ENCODE measurements at places on chromosomes 3 and 15. TPM values are rescaled to one million over a fixed set of nuclear protein-coding genes. Genes with fewer than 3 reads are reported as not detected.

- H3K27ac ChIP-seq, result no peak overlapping the region
- H3K27me3 ChIP-seq, result peaks cover 78% of the 10 kb centered on the region
- H3K4me1 ChIP-seq, result no peaks in the 10 kb centered on the region
Measured at GRCh38 chr3:50536471-50537180, 30.9 kb downstream of the C3orf18 start.

DNA sequence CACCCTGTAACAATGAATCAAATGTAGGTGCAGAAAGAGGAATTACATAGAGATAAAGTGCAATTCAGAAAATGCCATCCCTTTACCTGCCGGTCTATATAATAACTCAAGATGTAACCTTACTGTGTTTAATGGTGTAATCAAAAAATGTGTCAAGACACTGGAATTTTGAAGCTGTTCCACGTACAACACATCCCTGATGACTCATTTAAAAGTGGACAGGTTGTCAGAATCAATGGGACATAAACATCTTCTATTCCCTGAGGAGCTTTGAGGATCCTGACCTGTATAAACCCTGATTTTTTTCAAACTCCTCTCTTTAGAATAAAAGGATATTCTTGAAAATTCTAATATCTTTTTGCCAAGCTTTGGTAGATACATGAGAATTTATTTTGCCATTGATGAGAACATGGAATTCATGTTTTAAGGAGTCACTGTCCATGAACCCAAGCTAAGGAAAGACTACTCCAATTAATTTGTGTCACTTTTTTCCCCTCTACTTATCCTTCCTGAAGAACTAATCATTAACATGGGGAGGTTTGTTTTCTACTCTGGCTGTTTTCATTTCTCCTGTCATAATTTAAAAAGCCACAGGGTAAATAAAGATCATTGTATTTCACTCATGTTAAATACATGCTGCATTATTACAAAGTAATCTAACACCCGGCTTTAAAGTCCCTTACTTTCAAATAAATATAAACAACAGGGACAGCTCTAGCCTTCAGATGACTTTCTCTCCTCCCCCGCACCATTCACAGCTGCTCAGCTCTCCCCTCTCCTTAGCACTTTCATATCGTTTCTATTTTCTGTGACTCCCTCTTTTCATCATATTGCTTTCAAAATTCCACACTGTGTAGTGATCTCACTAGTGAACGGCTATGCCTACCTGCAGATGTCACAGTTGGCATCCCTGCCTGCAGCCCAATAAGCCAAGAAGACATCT is 138.3 kb downstream of the TAFA4 start:
- DNase-seq, result no peak
- H3K27me3 ChIP-seq, result no peaks in the 10 kb centered on the region
- H3K27ac ChIP-seq, result no peak overlapping the region
- H3K36me3 ChIP-seq, result no peaks in the 10 kb centered on the region
- no peaks in the 10 kb centered on the region for H3K4me1 ChIP-seq

The PCSK6 gene
- total RNA-seq, result 42.5 TPM

- no peak overlapping the region for H3K4me3 ChIP-seq
- H3K27me3 ChIP-seq, result no peaks in the 10 kb centered on the region
- H3K4me1 ChIP-seq, result no peaks in the 10 kb centered on the region
- no peak overlapping the region for H3K27ac ChIP-seq
- DNase-seq, result no peak
- no peaks in the 10 kb centered on the region for H3K36me3 ChIP-seq
Measured at GRCh38 chr3:180633722-180634121, 31.8 kb downstream of the TTC14 start.

DNA sequence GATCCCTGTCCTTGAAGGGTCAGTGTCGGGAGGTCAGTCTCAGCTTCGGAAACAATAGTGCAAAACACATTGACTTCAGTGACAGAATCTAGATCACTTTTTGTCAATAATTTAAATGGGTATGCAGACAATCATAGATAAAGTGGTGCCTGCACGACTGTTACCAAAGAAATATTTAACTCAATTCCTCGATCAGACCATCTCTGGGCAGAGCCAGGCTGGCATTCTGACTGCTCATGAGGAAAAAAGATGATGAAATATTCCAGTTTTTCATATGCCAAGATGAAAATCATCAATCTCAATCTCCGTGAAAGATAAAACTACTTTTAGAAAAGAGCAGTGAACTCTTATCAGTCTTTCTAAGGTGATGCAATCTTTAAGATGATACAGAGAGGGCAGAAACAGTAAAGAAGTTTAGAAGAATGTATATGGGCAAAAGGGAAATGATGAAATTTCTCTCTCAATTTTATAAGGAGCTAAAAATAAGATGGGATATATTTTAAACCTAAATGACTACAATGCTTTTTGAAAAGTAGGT is 169.9 kb downstream of the WDR72 start:
- no peak overlapping the region for H3K4me3 ChIP-seq
- no peak for DNase-seq
- no peak overlapping the region for H3K27ac ChIP-seq
- H3K36me3 ChIP-seq, result no peaks in the 10 kb centered on the region
- H3K27me3 ChIP-seq, result no peaks in the 10 kb centered on the region

The GOLGA8A gene
- 17.1 TPM for total RNA-seq

GRCh38 chr15:80241508-80241907 is 10.5 kb downstream of the CTXND1 start:
- no peaks in the 10 kb centered on the region for H3K27me3 ChIP-seq
- no peak overlapping the region for H3K4me3 ChIP-seq
- H3K4me1 ChIP-seq, result peaks cover 37% of the 10 kb centered on the region
- no peak overlapping the region for H3K27ac ChIP-seq
- no peaks in the 10 kb centered on the region for H3K36me3 ChIP-seq

The TPRA1 gene
- total RNA-seq, result 25.8 TPM

GRCh38 chr3:136885357-136886213 is 23.6 kb downstream of the NCK1 start:
- no peak for DNase-seq
- H3K27me3 ChIP-seq, result no peaks in the 10 kb centered on the region
- H3K36me3 ChIP-seq, result no peaks in the 10 kb centered on the region
- H3K4me1 ChIP-seq, result peaks cover 8% of the 10 kb centered on the region
- no peak overlapping the region for H3K4me3 ChIP-seq

DNA sequence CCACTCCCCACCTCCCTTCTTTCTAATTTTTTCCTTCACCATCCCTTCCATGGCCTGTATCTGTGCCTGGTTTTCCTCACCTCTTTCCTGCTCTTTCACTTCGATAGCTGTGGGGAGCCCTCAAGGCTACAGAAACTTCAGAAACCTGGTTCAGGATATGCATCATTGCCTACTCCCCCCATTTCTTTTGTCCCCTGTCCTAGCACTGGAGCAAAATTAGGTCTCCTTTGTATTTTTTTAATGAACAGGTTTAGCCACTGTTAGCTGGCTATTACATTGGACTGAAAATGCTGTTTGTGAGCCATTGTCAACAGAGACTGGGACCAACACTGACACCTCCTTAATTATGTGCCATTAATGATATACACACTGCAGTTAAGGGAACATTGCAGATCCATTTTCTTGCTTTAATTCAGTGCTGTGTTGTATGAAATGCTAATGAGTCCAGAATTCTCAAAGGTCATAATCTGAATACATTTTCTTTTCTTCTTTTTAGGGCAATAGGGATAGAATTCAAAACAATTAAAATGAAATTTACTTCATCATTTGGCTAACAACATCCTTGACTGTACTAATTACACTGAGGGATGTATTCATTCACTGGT is 138.6 kb downstream of the PDCD6IP start:
- H3K27ac ChIP-seq, result no peak overlapping the region
- DNase-seq, result no peak
- no peaks in the 10 kb centered on the region for H3K4me1 ChIP-seq
- no peaks in the 10 kb centered on the region for H3K36me3 ChIP-seq
- H3K4me3 ChIP-seq, result no peak overlapping the region
- no peaks in the 10 kb centered on the region for H3K27me3 ChIP-seq

- DNase-seq, result no peak
- H3K4me3 ChIP-seq, result no peak overlapping the region
- no peaks in the 10 kb centered on the region for H3K27me3 ChIP-seq
- no peaks in the 10 kb centered on the region for H3K36me3 ChIP-seq
- peaks cover 34% of the 10 kb centered on the region for H3K4me1 ChIP-seq
Measured at GRCh38 chr15:59290295-59291212, 82.1 kb downstream of the MYO1E start.

The TRIM71 gene
- 111 TPM for total RNA-seq

GRCh38 chr15:48730506-48730905 is 80.4 kb downstream of the CEP152 start:
- H3K4me1 ChIP-seq, result no peaks in the 10 kb centered on the region
- peaks cover 2% of the 10 kb centered on the region for H3K36me3 ChIP-seq
- H3K27ac ChIP-seq, result no peak overlapping the region
- DNase-seq, result no peak
- no peaks in the 10 kb centered on the region for H3K27me3 ChIP-seq
- no peak overlapping the region for H3K4me3 ChIP-seq

The LRTM1 gene
- total RNA-seq, result not detected

DNA sequence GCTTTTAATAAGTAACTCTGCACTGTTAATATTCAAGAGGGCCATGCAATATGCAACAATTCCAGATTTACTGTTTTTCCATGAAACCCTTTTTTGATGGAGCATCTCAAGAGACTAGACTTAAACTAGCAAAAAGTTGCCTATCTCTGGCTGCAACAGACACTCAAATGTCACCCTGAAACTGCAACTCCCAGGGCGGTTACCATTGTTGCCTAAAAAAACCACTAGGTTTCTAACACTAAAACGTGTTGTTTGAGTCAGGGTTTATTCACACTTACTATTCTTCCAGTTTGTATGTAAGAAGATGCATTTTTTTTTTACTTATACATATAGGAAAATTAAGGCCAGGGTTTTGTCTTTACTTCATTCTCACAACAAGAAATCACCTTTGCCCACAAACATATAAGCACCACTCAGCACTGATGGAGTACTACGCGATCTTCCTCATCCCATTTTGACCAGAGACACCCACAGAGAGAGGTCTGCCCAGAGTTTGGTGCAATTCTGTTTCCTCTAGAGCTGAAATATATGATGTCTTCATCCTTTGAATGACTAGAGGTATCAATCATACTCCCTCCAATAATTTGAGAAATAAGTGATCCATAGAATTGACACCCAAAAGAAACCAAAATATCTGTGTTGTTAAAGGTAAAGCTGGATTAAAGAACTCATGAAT is 124.0 kb upstream of the SNTN start:
- no peak overlapping the region for H3K4me3 ChIP-seq
- H3K36me3 ChIP-seq, result no peaks in the 10 kb centered on the region
- H3K27me3 ChIP-seq, result no peaks in the 10 kb centered on the region
- no peaks in the 10 kb centered on the region for H3K4me1 ChIP-seq
- no peak for DNase-seq

- no peak overlapping the region for H3K27ac ChIP-seq
- peaks cover 9% of the 10 kb centered on the region for H3K27me3 ChIP-seq
- no peaks in the 10 kb centered on the region for H3K36me3 ChIP-seq
- DNase-seq, result no peak
- H3K4me3 ChIP-seq, result no peak overlapping the region
Measured at GRCh38 chr3:186890911-186891310, 39.4 kb upstream of the ST6GAL1 start.

DNA sequence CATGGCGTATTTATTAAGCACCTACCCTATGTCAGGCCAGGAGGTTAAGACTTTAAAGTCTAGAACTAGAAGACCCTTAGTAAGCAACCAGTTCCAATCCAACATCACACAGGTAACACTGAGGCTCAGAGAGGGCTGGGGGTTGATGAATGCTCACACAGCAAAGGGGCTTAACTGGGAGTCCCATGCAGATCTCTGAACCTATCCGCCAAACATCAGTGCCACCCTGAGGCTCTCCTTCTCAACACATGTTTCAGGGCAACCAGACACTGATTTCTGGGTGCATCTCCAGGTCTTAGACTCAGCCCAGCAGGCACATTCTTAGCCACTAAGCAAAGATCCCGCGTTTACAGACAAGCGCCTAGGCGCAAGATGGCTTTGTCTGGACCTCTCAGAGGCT is 92.0 kb upstream of the SLC6A11 start:
- no peaks in the 10 kb centered on the region for H3K36me3 ChIP-seq
- DNase-seq, result no peak
- H3K27ac ChIP-seq, result no peak overlapping the region
- no peak overlapping the region for H3K4me3 ChIP-seq
- no peaks in the 10 kb centered on the region for H3K27me3 ChIP-seq

The EEFSEC gene
- total RNA-seq, result 6.4 TPM

DNA sequence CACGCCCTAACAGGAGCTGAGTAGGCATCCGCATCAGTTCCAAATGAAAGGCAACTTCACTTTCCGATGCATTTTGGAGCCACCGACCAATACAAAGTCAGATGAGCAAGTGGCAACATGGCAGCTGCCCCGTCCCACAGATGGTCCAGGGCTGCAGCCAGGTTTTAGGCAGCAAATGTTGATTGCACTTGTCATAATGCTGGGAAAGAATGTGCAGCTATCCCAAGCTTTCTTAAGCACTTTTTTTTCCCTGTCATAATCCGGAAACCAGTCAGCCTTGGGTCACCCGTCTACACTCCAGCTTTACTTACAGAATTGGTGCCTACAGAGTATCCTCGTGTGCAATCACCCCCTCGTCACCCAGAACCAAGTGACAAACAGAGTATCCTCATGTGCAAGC is 147.7 kb downstream of the CHSY1 start:
- H3K27me3 ChIP-seq, result peaks cover 32% of the 10 kb centered on the region
- H3K4me1 ChIP-seq, result peaks cover 16% of the 10 kb centered on the region
- H3K27ac ChIP-seq, result no peak overlapping the region
- no peak for DNase-seq

DNA sequence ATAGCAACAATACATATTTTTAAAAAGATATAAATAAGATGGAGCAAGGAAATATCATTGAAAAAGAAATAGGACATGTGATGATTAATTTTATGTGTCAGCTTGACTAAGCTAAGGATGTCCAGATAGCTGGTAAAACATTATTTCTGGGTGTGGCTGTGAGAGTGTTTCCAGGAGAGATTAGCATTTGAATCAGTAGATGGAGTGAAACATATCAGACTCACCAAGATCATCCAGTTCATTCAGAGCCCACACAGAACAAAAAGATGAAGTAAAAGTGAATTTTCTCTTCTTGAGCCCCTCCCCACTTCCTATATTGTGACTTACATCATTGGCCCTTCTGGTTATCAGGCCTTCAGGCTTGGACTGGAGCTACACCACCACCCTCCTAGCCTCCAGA is 61.6 kb upstream of the TUSC7 start:
- H3K27me3 ChIP-seq, result no peaks in the 10 kb centered on the region
- no peaks in the 10 kb centered on the region for H3K36me3 ChIP-seq
- no peak overlapping the region for H3K27ac ChIP-seq
- H3K4me1 ChIP-seq, result no peaks in the 10 kb centered on the region

GRCh38 chr3:127829537-127829936 is 7.2 kb upstream of the MGLL start:
- H3K4me1 ChIP-seq, result no peaks in the 10 kb centered on the region
- no peaks in the 10 kb centered on the region for H3K36me3 ChIP-seq
- no peak overlapping the region for H3K4me3 ChIP-seq
- no peak for DNase-seq

DNA sequence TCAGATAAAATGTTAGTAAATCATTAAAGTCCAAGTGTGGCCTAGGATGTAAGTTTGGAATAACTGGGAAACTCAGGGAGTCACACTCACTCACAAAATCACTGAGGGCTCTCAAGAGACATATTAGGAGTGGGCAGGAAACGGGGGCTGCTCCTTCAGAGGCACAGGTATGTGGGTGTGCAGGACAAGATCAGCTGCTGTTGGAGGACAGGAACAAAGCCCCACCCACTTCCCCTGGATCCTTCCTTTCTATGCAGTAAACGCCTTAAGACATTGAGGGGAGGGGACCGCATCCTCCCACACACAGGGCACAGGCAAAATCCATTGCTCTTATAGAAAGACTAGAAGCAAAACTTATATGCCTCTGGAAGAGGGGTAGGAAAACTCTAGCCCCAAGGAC is 30.2 kb downstream of the TM2D3 start:
- peaks cover 68% of the 10 kb centered on the region for H3K4me1 ChIP-seq
- no peaks in the 10 kb centered on the region for H3K36me3 ChIP-seq
- H3K27ac ChIP-seq, result no peak overlapping the region

- no peak overlapping the region for H3K4me3 ChIP-seq
- H3K27me3 ChIP-seq, result no peaks in the 10 kb centered on the region
- H3K36me3 ChIP-seq, result no peaks in the 10 kb centered on the region
- no peak for DNase-seq
Measured at GRCh38 chr15:93146196-93146595, 57.2 kb upstream of the RGMA start.
